ENCODE measurements at places on chromosomes 13 and 19.
A peak's percentile ranks its signal among the peaks of the same experiment; 100 is the strongest.

DNA sequence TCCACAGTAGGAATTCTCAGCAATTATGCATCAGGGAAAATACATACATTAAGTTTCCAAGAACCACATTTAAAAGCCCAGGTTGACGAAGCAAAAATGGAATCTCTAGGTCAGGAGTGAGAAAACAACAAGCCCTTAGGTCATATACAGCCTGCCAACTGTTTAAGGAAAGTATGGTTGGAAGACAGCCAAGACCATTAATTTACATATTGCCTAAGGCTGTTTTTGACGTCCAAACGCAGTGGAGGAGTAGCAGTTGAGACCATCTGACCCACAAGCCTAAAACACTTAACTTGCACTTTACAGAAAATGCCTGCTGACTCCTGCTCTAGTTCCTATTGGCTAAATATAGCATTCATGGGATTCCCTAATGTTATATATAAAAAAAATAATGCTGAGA, 299.0 kb downstream of the ITGBL1 start:
- peak; percentile 88 for DNase-seq

DNA sequence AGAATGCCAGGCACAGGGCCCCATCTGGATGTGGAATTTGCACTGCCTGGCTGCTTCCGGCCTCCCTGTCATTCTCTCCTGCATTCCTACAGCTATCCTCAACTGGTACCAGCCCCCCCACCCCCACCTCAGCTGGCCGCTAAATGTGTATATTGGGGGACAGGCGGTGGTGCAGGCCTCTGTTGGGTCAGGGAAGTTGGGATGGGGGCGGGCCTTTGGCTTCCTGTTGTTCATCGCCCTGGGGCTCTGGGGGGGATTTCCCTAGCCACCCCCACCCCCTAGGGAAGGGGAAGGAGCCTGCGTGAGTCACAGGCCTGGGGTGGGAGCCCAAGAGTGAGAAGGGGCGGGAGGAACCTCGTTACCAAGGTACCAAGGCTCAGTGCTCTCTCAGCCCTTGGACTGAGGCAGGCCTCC, 10.6 kb downstream of the POU2F2 start:
- DNase-seq: peak; percentile 9

DNA sequence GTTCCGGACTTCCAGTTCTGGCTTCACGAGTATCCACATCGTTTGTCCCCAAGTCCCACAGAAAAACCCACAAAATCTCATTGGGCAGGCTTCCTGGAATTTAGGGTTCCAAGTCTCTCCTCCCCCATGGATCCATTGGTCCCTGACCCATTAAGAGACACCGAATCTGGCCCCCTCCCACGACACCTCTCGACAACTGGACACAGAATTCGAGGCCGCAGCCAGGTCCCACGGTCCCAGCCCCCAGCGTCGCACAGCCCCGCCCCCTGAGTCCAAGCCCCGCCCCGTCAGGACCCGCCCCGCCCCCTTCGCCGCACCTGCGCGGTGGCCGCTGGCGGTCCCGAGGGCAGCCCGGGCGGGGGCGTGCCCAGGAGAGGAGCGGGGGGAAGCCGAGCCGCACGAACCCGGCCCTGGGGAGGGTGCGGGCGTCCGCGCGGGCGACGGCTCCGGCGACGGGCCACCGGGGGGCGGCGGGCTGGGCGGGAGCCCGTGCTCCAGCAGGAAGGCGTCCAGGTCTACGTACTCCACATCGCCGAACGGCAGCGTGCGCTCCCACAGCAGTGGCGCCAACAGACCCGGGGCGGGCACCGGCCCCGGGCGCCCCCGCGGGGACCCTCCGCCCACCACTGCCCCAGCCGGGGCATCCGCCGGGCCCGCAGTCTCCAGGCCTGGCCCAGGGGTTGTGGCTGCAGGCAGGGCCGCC, 1.8 kb downstream of the DBP start:
- DNase-seq: no peak

GRCh38 chr19:4376991-4377781, 23.2 kb downstream of the SH3GL1 start:
- no peak for DNase-seq

- peak; percentile 53 for DNase-seq
Observed at GRCh38 chr13:106140476-106140875, 395.0 kb downstream of the EFNB2 start.

DNA sequence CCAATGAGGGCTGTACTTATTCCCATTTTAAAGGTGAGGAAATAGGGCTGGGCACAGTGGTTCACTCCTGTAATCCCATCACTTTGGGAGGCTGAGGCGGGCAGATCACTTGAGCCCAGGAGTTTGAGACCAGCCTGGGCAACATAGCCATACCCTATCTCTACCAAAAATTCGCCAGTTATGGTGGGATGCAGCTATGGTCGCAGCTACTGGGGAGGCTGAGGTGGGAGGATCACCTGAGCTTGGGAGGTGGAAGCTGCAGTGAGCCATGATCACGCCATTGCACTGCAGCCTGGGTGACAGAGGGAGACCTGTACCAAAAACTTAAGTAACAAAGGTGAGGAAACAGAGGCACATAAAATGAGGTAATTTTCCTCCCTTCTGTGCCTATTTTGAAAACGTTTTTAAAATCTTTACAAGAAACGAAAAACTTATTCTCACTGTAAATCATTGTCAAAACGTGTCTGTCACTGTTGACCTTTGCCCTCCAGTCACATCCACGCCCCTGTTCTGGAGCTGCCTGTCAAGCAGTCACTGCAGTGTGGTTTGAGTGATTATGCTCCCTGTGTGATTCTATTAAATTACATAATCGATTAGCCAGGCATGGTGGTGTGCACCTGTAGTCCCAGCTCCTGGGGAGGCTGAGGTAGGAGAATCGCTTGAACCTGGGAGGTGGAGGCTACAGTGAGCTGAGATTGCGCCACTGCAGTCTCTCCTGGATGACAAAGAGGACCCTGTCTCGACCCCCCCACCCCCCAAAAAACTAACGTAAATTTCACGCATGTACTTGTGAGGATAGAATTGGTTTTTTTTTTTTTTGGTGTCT, 12.5 kb downstream of the NOP53 start:
- DNase-seq: no peak

GRCh38 chr13:66888698-66889097, 341.4 kb downstream of the PCDH9 start:
- DNase-seq: peak; percentile 2

- no peak for DNase-seq
Observed at GRCh38 chr13:110877737-110878258, 37.1 kb downstream of the ANKRD10 start.

DNA sequence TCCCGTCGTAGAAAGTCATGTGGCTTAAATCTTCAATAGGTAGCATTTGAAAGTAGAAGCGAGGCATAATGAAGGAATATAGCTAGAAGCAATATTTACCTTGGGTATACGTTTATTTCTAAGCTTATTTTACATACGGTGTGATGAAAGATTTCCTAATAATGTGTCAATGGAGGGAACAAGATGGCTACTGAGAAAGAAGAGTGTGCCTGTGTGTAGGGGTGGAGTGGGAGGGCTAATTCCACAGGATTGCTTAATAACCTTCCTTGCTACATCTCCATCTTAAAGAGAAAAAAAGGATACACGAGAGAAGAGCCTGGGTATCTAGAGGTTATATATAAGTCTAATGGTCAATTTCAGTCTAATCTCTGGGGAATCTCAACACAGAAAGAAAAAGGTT, 2.0 kb downstream of the SPART start:
- DNase-seq: peak; percentile 90

DNA sequence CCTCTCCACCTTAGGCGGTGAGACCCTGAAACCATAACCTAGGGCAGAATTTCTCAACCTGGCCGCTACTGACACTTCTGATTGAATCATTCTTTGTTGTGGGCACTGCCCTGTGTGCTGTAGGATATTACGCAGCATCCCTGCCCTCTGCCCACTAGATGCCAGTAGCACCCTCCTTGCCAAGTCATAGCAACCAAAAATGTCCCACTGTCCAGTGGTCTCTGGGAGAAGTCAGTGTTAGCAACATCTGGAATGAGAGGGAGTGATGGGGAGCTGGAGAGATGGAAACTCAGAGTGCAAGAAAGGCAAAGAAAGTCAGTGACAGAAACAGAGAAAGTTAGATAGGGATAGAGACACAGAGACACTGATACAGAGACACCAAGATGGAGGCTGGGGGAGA, 13.6 kb downstream of the KLK4 start:
- DNase-seq: no peak

DNA sequence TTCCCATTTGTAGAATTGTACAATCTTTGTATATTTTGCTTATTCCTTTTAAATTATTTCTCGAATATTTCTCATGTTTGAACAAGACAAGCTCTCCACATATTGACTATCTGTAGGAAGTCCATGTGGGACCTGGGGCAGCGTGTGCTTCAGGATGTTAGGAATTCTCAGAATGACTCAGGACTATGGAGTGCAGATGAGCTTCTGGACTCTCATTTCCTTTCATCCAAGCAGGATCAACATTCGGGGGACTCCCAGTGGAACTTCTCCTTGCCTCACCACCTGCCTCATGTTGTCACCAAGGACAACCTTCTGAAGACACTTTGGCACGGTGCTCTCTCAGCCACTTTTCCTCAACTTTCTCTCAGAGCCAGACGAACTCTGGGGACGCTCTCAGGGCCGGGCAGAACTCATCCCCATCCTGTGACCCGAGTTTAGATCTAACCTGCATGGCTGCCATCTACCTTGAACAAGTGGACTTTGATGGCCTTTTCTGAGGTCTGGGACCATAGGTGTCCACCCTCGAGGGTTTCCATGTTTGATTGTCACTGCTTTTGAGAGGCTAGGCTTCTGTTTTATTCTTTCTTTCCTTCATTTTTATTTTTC, 441.7 kb downstream of the IRS2 start:
- peak; percentile 24 for DNase-seq

- DNase-seq: peak; percentile 19
Observed at GRCh38 chr19:45153339-45154063, 7.3 kb downstream of the NKPD1 start.

GRCh38 chr13:83117046-83117445, 765.2 kb downstream of the SLITRK1 start:
- no peak for DNase-seq

DNA sequence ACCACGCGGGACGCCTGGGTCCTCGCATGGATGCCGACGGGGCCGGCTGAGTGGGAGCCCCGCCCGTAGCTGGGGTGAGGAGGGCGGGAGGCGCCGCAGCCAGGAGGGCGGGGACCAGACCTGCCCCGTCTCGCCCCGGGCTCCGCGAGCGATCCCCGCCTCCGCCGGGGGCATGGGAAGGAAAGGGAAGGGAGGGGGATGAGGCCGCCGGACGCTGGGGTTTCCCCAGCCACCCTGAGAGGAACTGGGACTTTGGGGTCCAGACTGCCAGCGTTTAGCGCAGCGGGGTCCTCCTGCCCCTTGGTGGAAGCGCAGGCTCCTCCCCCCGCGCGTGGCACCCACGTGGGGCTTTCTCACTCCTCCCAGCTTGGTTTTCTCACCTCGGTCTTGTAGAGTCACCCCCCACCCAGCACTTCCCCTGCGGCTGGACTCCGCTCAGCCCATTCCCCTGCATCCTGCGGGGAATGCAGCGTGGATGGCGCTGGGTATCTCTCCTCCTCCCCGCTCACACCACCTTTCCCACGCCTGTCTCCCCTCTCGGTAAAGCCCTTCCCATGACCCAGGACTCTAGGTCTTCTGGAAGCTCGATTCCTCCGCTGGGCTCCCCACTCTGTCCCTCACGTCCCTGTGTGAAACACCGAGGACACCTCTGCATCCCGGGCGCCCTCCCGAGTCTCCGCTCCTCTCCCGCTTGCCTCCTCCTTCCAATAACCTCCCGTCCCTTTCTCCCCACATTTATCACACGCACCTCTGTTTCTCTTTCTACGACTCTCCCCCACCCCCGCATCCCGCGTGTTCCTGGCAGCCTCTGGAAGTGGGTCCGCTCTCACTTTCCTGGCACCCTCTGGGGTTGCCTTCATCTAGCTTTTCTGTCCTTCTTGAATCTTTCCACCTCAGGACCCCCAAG, 2.1 kb downstream of the TGFB1 start:
- DNase-seq: no peak

DNA sequence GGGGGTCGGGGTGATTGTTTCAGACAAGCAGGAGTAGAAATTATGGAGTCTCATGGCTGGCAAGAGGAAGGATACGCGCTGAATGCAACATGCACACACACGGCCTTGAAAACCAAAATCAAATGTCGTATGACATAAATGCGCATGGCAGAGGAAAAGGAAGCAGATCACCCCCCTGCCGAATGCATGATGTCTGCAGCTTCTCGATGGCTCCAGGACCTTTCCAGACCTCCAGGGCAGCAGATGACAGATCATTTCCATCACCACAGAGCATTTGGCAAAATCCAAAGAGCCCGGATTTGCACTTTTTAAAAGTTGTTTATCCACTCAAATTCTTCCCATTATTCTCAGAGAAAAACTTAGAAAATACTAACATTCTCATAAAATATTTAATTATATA, 211.7 kb downstream of the NHLRC3 start:
- DNase-seq: no peak

DNA sequence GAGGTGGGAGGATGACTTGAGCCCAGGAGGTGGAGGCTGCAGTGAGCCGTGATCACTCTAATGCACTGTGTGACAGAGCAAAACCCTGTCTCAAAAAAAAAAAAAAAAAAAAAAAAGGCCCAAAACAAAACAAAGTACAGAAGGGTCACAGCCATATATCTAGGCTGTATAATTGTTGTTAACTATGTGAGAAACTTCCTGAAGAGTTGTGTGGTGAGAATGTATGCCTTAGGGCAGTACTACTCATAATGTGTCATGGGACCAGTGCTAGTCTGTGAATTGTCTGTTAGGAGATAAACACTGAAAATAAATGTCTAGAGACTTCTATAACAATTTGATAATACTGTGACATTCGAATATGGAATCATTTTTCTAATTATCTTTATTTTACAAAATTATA, 43.1 kb downstream of the PAN3 start:
- no peak for DNase-seq

DNA sequence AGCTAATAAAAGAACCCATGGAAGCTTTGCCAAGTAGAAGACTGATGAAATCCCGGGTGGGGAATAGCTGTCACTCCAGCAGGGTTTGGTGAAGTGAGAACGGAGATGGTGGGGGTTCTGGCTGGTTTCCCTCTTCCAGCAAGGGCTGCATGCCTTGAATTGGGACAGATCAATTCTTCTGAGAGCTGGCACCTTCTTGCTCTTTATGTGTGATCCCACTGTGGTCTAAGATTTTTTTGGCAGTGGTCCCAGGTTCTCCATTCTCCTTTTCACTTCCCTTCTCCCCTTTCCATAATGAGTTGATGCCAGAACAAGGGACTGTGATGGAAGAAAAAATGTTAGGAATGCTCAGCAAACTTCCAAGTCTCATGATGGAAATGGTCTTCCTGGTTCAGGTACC, 50.0 kb downstream of the TNFSF11 start:
- no peak for DNase-seq

GRCh38 chr19:7440188-7440975, 48.5 kb downstream of the PEX11G start:
- no peak for DNase-seq

GRCh38 chr13:73941752-73942151, 192.5 kb downstream of the KLF12 start:
- no peak for DNase-seq

GRCh38 chr13:109200556-109200955, 571.1 kb downstream of the MYO16 start:
- DNase-seq: no peak

DNA sequence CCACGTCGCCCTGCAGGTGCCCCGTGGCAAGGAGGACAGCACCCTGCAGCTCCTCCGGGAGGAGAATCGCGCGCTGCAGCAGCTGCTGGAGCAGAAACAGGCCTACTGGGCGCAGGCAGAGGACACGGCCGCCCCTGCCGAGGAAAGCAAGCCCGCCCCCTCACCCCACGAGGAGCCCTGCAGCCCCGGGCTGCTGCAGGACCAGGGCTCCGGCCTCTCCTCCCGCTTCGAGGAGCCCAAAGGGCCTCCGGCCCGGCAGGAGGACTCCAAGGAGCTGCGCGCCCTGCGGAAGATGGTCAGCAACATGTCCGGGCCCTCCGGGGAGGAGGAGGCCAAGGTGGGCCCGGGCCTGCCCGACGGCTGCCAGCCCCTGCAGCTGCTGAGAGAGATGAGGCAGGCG, 11.6 kb downstream of the CBY2 start:
- DNase-seq: no peak
